Activated T-helper 9 cell treated with anti-CD3 and anti-CD28 coated beads, Interleukin-2, amount 50 U/mL, for 16 hours (primary cell): ENCODE measurements at places on chromosomes 4 and X.

GRCh38 chr4:169567916-169568315 is 44.5 kb downstream of the NEK1 start:
- DNase-seq = no peak

- DNase-seq = no peak
Measured at GRCh38 chr4:113513382-113513781, 248.2 kb downstream of the CAMK2D start.

GRCh38 chr4:17033025-17033767 is 134.8 kb upstream of the LDB2 start:
- no peak for DNase-seq

DNA sequence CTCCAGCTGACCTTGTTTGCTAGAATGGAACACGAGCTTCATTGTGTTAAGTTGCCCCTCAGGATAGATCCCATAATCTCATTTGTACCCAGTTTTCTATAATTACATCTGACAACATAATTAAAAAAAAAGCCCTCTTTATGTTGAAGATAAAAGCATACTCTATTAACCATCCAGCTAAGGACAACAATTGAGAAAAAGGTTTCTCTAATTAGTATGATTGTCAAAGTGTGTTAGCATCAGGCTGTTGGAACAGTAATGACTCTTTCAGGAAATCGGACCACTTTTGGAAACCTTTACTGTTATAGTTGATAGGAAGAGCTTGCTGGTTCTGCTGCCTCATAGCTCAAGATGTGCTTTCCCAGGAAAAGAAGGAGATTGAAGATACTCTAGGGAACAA is 172.6 kb downstream of the FHIP1A start:
- no peak for DNase-seq

GRCh38 chrX:45379236-45379635 is 178.6 kb upstream of the DIPK2B start:
- DNase-seq = no peak

DNA sequence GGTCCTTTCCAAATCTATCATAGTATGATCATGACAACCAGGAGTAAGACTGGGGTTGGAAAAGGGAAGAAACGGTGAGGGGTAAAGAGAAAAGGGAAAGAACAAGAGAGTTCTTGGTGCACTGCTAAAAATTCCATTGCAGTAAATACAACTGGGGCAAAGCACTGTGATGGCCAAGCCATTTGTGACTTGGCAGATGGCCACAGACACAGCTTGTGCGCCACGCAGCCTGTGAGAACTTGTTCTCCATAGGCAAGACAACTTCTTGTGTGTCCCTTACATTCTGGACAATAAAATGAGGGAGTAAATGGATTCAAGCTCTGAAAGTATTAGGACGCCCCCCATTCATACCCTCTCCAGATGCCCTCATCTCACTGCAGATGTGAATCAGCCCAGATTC is 10.9 kb downstream of the MFAP3L start:
- DNase-seq = no peak

- no peak for DNase-seq
Measured at GRCh38 chrX:150536455-150537116, 31.8 kb upstream of the MTM1 start.

DNA sequence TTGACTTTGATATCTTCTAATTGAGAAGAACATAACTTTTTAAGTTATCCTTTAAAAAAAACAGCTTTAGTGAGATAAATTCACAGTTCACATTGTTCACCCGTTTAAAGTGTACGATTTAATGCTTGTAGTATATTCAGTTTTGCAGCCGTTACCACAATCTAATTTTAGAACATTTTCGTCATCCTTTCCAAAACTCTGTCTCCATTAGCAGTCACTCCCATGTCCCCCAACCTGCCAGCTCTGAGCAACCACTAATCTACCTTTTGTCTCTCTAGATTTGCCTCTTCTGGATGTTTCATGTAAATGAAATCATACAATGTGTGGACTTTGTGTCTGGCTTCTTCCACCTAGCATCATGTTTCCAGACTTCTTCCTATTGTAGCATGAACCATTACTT is 38.6 kb downstream of the CLCN4 start:
- no peak for DNase-seq

GRCh38 chr4:135050086-135050717 is 848.6 kb upstream of the PABPC4L start:
- no peak for DNase-seq

DNA sequence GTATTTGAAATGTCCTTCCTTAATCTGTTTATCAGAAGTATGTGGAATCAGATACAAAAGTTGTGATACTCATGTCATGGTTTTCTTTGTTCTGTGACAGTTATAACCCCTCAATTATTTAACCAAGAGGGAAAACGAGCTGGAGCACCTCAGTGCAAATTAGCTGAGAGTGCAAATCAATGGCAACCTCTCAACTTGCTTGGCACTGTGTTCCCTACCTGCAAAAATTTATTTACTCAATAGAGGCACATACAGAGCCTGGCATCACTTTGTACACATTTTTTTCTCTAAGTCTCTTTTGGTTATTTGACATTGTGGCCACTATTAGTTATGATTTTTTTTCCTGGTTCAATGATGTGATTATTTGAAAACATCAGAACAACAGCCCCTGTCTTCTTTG is 186.2 kb downstream of the STIM2 start:
- no peak for DNase-seq

- DNase-seq = no peak
Measured at GRCh38 chr4:35771571-35771970, 472.7 kb downstream of the ARAP2 start.

GRCh38 chr4:111960241-111960667 is 185.0 kb upstream of the FAM241A start:
- DNase-seq = no peak

DNA sequence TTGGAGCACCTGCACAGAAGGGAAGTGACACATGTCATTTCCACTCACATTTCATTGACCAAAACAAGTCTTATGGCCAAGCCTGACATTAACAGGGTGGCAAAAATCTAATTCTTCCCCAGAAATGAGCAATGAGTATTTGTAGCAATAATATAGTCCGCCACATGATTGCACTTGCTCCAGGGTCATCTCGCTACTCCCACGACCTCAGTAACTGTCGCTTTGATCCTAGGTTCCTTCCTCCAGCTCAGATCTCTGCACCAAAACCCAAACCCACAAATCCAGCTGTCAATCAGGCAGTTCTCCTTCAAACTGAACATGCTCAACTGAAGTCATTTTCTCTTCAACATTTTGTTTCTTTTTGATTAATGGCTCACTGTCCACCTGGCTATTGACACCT is 25.2 kb upstream of the PTTG2 start:
- no peak for DNase-seq

- DNase-seq = peak; percentile 64
Measured at GRCh38 chr4:1746265-1746691, 25.0 kb downstream of the TACC3 start.

GRCh38 chrX:41541386-41541785 is 94.2 kb downstream of the NYX start:
- no peak for DNase-seq

DNA sequence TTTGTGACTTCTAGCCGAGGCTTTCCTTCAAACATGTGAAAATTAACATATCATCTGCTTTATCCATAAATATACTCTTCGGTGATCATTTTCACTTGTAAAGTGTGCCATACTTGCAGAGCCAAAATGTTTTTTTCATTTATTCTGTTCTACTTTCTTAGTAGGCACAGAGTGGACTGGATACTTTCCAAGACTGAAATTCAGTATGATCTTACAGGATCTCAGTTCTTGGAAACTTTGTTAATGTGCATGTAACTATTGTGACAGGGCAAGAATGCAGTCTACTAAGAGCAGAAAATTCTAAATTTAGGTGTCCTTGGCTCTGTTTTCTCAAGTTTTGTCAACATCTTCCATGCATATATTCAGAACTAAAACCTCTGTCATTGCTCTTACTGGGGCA is 284.9 kb downstream of the TEX13A start:
- DNase-seq = no peak

DNA sequence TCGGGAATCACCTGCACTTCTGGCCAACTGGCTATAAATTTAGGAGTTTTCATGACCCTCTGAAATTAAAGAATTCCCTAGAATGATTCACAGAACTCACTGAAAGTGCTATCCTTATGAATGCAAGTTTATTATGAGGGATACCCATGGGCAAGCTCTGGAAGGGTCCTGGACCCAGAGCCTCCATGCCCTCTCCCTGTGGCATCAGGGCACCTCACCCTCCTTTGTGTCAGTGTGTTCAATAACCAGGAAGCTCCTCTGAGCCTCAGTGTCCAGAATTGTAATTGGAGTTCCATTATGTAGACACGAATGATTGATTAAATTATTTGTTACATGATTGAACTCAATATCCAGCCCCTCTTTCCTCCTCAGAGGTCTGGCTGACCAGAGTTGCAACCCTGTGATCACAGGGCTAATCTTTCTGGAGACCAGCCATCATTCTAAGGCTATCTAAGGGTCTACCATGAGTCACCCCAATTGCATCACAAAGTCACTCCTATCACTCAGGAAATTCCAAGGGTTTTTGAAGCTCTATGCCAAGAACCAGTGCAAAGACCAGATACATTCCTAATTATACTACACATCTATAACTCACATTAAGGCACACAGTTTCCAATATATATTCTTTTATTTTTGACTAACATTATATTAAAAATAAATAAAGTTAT is 8.9 kb downstream of the ANXA3 start:
- no peak for DNase-seq

DNA sequence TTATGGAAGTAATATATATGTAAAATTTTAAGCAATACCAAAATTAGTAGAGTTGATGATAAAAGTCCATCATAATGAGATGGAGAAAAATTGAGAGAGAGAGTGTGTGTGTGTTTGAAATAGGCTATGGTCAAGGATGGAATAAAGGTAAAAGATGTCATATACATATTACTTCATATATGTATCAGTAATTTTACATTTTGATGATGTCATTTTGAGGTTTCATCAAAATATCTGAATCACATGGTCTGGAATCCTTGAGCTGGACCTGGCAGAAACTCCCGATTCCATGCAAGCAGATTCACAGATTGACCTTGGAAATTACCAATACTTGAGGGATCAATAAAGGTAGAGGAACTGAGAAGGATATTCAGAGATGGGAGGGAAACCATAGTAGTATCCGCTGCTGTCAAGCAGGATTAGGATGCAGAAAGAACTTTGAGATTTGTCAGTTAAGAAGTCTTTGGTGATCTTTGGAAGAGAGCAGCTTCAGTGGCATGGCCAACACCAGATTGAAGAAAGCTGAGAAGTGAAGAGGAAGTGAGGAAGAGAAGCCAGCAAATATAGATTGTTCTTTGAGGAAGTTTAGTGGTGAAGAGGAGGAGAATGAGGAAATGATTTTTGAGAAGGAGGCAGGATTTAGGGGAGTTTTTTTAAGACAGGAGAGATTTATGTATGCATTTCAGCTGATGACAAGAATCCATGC is 21.5 kb downstream of the DNAAF6 start:
- DNase-seq = no peak

GRCh38 chrX:48890934-48891401 is 6.6 kb downstream of the TIMM17B start:
- DNase-seq = no peak

GRCh38 chr4:173418639-173419038 is 19.7 kb upstream of the SCRG1 start:
- no peak for DNase-seq

GRCh38 chr4:82201805-82202641 is 171.8 kb downstream of the HNRNPD start:
- peak; percentile 4 for DNase-seq

- DNase-seq = no peak
Measured at GRCh38 chr4:184252136-184253071, 34.7 kb upstream of the ENPP6 start.

- DNase-seq = no peak
Measured at GRCh38 chrX:131779306-131779705, 235.4 kb downstream of the OR13H1 start.

DNA sequence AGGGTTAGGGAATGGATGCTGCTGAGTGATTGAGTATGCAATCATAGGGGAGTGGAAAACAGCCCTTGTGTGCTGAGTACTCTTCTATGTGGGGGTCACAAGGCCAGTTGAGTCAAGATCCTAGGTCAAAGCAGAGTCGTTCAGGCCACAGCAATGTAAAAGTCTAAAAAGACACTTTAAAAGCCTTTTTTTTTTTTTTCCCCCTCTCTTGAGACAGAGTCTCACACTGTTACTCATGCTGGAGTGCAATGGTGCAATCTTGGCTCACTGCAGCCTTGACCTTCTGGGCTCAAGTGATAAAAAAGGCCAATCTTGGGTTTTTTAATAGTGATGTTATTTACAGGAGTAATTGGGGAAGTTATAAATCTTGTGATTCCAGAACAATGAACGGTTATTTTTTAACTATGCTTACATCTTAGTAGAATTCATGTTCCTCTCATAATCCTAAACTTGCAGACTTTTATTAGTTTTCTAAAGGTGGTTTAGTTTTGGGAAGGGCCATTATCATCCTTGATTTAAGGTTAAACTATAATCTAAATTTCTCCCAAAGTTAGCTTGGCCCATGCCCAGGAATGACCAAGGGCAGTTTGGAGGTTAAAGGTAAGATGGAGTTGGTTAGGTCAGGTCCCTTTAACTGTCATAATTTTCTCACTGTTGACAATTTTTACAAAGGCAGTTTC is 82.2 kb upstream of the BMP2K start:
- DNase-seq = no peak

GRCh38 chr4:70183940-70184246 is 11.6 kb upstream of the ODAM start:
- no peak for DNase-seq

- no peak for DNase-seq
Measured at GRCh38 chr4:154622598-154622997, 10.1 kb upstream of the FGG start.

DNA sequence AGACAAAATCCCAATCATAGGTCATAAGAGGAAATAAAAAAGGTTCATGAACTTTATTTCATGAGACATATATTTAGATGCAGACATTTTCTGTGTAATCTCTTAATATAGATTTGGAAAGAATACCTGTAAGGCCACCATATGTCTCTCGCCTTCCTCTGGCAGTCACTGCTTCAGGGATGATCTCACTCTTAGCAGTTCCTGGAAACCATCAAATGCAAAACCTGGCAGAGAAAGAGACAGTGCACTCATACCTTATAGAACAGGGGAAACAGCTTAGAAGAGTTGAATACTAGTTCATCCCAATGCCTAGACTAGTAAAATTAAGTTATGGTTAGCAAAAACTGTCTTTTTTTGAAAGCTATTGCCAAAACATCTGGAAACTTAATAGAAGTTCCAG is 243.3 kb downstream of the GASK1B start:
- DNase-seq = no peak

- no peak for DNase-seq
Measured at GRCh38 chrX:2316534-2316933, 184.2 kb downstream of the DHRSX start.

DNA sequence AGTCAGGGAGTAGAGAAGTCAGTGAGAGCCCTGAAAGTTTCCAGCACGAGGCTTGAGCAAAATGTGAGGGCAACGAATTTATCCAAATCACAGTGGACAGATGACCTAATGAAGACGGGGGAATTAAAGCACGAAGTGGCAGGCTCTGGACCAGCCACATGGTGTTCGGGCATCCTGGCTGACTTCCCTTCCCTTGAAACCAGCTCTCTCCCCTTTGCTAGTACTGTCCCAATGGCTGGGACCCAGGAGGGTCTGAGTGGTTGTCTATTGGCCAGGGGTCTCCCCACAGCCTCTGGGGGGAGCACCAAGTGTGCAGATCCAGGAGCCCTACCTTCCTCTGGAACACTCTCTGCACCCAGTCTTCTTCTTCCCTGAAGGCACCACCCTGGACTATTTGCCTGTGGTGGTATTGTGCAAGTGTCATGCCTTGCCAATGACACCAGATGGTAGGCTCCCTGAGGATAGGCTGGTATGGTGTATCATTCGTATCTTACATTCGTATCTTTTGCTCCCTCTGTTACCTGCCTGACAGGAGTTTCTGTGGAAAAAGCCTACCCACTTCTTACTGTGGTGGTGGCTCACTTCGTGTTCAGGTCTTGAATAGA is 2.1 kb downstream of the APLN start:
- DNase-seq = no peak

GRCh38 chrX:102833136-102833535 is 103.9 kb upstream of the RAB40AL start:
- no peak for DNase-seq
